Osteocyte (in vitro differentiated cells): ENCODE measurements at places on chromosomes 7 and 10.

GRCh38 chr7:50397971-50398324 lies 52.2 kb downstream of the FIGNL1 start:
- no peaks in the 10 kb centered on the region for H3K36me3 ChIP-seq
- H3K27me3 ChIP-seq, result peaks cover 20% of the 10 kb centered on the region
- H3K27ac ChIP-seq, result no peak overlapping the region

DNA sequence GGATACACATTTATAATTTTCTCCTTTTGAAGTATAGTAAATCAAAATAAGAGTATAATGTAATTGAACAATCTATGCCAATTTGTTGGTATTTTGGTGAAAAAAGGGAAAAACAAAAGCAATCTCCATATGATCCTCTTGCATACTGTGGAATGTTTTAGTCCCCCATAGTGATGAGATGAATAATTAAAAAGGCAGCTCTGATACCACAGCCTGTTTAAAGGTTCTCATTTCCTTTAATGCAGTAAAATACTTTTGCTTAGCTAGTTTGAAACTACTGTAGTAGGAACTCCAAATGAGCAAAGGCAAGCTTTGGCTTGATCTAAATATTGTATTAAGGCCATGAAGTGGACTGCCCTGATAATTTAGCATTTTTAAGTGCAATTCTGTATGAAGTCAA lies 77.6 kb downstream of the VTI1A start:
- DNase-seq, result no peak
- H3K4me1 ChIP-seq, result peaks cover 12% of the 10 kb centered on the region
- H3K27me3 ChIP-seq, result no peaks in the 10 kb centered on the region
- H3K4me3 ChIP-seq, result no peak overlapping the region

DNA sequence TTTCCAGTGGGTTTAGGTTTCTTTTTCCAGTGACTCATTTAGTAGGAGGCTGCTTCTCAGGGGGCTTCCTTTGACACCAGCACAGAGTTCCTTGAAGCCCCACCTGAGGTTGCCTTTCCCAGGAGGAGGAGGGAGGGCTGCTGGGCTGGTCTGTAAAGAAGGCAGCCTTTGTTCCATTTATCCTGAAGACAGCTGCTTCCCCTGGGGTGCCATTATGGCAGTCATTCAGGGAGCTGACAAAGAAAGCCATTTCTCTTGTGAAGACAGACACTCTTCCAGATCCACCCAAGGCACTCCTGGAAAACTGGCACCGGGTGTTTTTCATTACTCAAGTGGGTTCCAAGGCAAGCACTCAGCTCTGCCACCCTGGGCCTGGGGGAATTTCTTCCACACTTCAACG lies 54.0 kb downstream of the MTURN start:
- H3K36me3 ChIP-seq, result no peaks in the 10 kb centered on the region
- no peak for DNase-seq
- no peak overlapping the region for H3K27ac ChIP-seq
- no peaks in the 10 kb centered on the region for H3K4me1 ChIP-seq
- H3K4me3 ChIP-seq, result no peak overlapping the region
- no peaks in the 10 kb centered on the region for H3K27me3 ChIP-seq

DNA sequence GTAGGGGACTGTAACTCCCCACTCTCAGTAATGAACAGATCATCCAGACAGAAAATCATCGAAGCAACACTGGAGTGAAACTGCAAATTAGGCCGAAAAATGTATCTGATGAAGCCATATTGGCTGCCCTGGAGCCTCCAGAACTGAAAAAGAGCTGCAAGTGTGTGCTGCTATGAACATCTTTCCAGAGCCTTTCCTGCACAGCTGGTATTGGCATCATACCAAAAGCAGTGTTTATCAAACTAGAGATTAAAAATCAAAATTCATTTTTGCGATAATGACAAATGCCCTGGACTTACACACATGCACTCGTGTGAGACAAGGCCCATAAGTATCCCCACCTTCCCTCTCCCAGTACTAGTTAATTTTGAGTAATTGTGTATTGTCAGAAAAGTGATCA lies 6.8 kb upstream of the CLDN12 start:
- peaks cover 4% of the 10 kb centered on the region for H3K36me3 ChIP-seq
- H3K27me3 ChIP-seq, result peaks cover 19% of the 10 kb centered on the region
- no peak overlapping the region for H3K27ac ChIP-seq
- H3K4me3 ChIP-seq, result no peak overlapping the region
- H3K4me1 ChIP-seq, result no peaks in the 10 kb centered on the region

DNA sequence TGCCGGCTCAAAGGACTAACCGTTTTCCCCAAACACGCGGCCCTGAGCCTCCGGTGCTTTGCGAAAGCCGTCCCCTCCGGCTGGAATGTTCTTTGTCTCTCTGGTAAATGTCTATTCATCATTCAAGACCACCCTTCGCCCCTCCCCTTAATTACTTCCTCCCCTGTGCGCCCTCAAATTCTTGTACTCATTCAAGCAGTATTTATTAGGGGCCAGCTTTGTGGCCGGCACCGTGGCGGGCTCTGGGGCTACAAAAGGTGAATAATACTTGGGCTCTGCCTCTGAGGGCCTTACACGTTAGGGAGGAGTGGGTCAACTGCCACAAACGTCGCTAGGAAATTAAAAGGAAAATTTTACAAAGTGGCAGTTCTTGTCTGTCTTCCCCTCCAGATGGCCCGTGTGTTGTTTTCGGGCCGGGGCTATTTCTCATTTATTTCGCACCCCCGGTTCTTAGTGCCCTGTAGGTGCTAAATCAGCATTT lies 1.5 kb upstream of the MEST start:
- peaks cover 45% of the 10 kb centered on the region for H3K4me1 ChIP-seq
- no peak for DNase-seq
- peak overlapping the region; percentile 86 for H3K27ac ChIP-seq
- H3K27me3 ChIP-seq, result no peaks in the 10 kb centered on the region

DNA sequence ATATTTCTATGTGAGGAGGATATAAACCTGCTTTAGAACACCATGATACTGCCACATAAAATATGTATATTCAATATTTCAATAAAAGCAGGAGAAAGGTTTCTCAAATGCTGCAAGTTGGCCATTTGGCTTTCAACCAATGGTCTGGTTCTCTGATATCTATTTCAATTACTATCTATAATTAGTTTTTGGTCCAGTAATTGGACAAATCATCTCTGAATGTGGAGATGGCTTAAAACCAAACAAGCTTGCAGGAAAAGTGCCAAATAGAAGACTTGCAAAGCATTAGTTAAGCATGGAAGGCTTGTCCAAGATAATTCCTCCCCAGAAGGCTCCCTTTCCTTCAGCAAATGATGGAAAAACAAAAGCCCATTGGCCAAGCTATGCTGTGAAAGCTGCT lies 140.1 kb downstream of the CPEB3 start:
- H3K4me1 ChIP-seq, result no peaks in the 10 kb centered on the region
- H3K4me3 ChIP-seq, result no peak overlapping the region
- H3K27me3 ChIP-seq, result no peaks in the 10 kb centered on the region
- no peak overlapping the region for H3K27ac ChIP-seq
- H3K36me3 ChIP-seq, result no peaks in the 10 kb centered on the region

GRCh38 chr10:60175441-60175971 lies 214.2 kb downstream of the ANK3 start:
- H3K36me3 ChIP-seq, result peaks cover 3% of the 10 kb centered on the region
- H3K4me3 ChIP-seq, result no peak overlapping the region
- H3K4me1 ChIP-seq, result peaks cover 21% of the 10 kb centered on the region
- DNase-seq, result no peak
- no peaks in the 10 kb centered on the region for H3K27me3 ChIP-seq

- no peaks in the 10 kb centered on the region for H3K36me3 ChIP-seq
- H3K4me3 ChIP-seq, result no peak overlapping the region
- peaks cover 9% of the 10 kb centered on the region for H3K27me3 ChIP-seq
Measured at GRCh38 chr10:48243487-48243886, 31.0 kb downstream of the FRMPD2 start.

DNA sequence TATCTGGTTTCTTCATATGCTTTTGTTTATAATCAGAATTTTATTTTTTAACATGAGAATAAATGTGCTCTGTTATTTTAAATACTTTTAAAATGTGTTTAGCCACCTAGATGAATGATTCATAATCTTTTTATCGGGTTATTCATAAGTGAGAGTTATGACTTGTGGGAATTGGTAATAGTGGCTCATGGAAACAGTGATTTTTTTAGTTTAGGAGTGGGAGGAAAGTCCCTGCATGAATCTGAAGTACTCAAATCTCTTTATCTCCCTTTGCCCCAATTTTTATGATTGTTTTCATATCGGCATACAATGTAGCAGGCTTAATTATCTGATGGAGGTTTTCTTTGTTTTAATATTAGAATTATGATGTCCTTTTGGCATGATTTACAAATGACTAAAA lies 42.9 kb downstream of the TAX1BP1 start:
- H3K27ac ChIP-seq, result no peak overlapping the region
- H3K4me1 ChIP-seq, result peaks cover 15% of the 10 kb centered on the region
- peaks cover 15% of the 10 kb centered on the region for H3K36me3 ChIP-seq
- no peaks in the 10 kb centered on the region for H3K27me3 ChIP-seq
- no peak for DNase-seq

GRCh38 chr7:157238087-157238486 lies 98.7 kb upstream of the DNAJB6 start:
- H3K36me3 ChIP-seq, result peaks cover 26% of the 10 kb centered on the region
- H3K4me3 ChIP-seq, result no peak overlapping the region
- peaks cover 10% of the 10 kb centered on the region for H3K4me1 ChIP-seq
- H3K27me3 ChIP-seq, result no peaks in the 10 kb centered on the region
- H3K27ac ChIP-seq, result no peak overlapping the region

GRCh38 chr10:73905256-73906020 lies 5.5 kb upstream of the PLAU start:
- no peak overlapping the region for H3K4me3 ChIP-seq
- DNase-seq, result no peak

- peaks cover 30% of the 10 kb centered on the region for H3K36me3 ChIP-seq
- H3K4me1 ChIP-seq, result no peaks in the 10 kb centered on the region
- DNase-seq, result no peak
- H3K27ac ChIP-seq, result no peak overlapping the region
Measured at GRCh38 chr10:110241407-110241806, 34.0 kb downstream of the MXI1 start.

DNA sequence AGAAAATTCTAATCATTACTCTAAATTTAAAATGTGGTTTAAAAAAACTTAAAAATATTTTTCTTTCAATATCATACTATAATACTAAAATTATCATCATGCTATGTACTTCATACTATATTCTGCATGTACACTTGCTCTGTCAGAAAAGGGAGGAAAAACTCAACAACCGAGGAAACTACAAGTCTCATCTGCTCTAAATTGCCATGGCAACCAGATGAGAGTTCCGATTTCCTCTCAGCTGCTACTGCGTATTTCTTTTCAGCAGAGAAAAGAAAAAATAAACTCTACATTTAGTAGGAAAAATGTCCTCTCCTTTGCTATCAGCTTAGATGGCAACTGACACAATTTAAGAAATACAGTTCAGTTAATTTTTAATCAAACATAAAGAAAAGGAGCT lies 178.9 kb downstream of the SRPK2 start:
- H3K27ac ChIP-seq, result peak overlapping the region; percentile 58
- H3K4me1 ChIP-seq, result peaks cover 18% of the 10 kb centered on the region
- no peak overlapping the region for H3K4me3 ChIP-seq
- H3K27me3 ChIP-seq, result no peaks in the 10 kb centered on the region
- DNase-seq, result no peak
- no peaks in the 10 kb centered on the region for H3K36me3 ChIP-seq

- no peaks in the 10 kb centered on the region for H3K27me3 ChIP-seq
- H3K27ac ChIP-seq, result no peak overlapping the region
- no peaks in the 10 kb centered on the region for H3K36me3 ChIP-seq
- DNase-seq, result no peak
- no peaks in the 10 kb centered on the region for H3K4me1 ChIP-seq
Measured at GRCh38 chr10:83332690-83333089, 806.6 kb upstream of the GHITM start.

DNA sequence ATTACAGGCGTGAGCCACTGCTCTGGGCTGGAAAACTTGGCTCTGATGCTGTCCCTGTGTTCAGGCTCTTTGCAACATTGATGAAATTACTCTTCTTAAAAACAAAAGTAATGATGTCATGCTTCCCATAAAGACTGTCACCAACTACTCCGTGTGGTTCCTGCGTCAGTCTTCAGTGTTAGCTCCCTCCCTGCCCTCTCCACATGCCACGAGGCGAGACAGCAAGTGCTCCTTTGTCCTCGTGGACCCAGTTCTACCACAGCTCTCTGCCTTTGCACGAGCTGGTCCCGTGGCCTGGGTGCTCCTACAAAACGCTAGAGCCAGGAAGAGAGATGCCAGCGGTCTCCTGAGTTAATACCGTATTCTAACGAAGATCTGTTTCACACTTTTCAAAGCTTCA lies 194.5 kb downstream of the SDK1 start:
- H3K27me3 ChIP-seq, result no peaks in the 10 kb centered on the region
- DNase-seq, result no peak
- H3K4me1 ChIP-seq, result peaks cover 26% of the 10 kb centered on the region

GRCh38 chr7:30493228-30493627 lies 11.4 kb downstream of the GGCT start:
- H3K36me3 ChIP-seq, result peaks cover 19% of the 10 kb centered on the region
- H3K4me3 ChIP-seq, result no peak overlapping the region
- no peaks in the 10 kb centered on the region for H3K4me1 ChIP-seq
- H3K27ac ChIP-seq, result no peak overlapping the region
- DNase-seq, result peak; percentile 30

- peaks cover 8% of the 10 kb centered on the region for H3K36me3 ChIP-seq
- H3K4me3 ChIP-seq, result no peak overlapping the region
- peaks cover 19% of the 10 kb centered on the region for H3K4me1 ChIP-seq
- no peak for DNase-seq
- H3K27me3 ChIP-seq, result no peaks in the 10 kb centered on the region
Measured at GRCh38 chr10:31401287-31401686, 82.3 kb downstream of the ZEB1 start.

- peaks cover 27% of the 10 kb centered on the region for H3K27me3 ChIP-seq
- no peak overlapping the region for H3K27ac ChIP-seq
- H3K4me3 ChIP-seq, result no peak overlapping the region
Measured at GRCh38 chr7:123573341-123573740, 15.7 kb upstream of the NDUFA5 start.

DNA sequence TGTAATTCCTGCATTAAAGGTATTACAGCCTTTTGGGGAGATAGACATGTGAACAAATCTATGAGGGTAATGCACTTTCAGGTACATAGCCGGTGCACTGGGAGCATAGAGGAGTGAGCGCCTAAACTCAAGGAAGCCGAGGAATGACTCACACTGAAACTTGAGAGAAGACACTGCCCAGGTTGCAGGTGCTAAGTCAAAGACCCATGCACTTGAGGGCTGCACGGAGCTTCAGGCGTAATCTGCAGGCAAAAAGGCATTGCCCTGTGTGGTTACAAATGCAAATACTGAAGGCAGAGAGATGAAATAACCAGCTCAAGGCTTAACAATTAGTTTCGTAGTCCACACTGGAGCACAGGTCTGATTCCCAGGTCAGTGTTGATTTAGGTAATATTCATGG lies 51.0 kb upstream of the OSBPL3 start:
- H3K4me1 ChIP-seq, result peaks cover 5% of the 10 kb centered on the region
- H3K36me3 ChIP-seq, result no peaks in the 10 kb centered on the region
- DNase-seq, result no peak

GRCh38 chr7:77887567-77887966 lies 89.0 kb downstream of the PHTF2 start:
- no peak for DNase-seq
- no peaks in the 10 kb centered on the region for H3K27me3 ChIP-seq
- H3K36me3 ChIP-seq, result no peaks in the 10 kb centered on the region
- H3K4me3 ChIP-seq, result no peak overlapping the region
- H3K27ac ChIP-seq, result no peak overlapping the region
